ENCODE measurements at places on chromosomes 11 and 22.

DNA sequence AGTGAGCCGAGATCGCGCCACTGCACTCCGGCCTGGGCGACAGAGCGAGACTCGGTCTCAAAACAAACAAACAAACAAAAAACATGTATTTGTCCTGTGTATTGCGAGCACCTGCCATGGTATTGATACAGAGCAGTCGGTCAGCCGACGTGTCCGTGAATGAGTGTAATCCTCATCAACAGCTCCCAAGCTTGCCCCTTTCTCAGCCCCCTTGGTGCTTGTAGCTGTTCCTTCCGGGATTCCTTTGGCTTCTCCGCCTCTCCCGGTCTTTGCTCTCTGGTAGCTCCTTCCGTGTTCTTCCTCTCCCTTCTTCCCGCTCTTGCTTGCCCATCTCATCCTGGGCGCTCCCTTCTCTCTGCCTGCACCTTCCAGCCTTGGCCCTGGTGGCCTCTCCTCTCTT, 10.9 kb downstream of the ZNF74 start:
- DNase-seq, result no peak

DNA sequence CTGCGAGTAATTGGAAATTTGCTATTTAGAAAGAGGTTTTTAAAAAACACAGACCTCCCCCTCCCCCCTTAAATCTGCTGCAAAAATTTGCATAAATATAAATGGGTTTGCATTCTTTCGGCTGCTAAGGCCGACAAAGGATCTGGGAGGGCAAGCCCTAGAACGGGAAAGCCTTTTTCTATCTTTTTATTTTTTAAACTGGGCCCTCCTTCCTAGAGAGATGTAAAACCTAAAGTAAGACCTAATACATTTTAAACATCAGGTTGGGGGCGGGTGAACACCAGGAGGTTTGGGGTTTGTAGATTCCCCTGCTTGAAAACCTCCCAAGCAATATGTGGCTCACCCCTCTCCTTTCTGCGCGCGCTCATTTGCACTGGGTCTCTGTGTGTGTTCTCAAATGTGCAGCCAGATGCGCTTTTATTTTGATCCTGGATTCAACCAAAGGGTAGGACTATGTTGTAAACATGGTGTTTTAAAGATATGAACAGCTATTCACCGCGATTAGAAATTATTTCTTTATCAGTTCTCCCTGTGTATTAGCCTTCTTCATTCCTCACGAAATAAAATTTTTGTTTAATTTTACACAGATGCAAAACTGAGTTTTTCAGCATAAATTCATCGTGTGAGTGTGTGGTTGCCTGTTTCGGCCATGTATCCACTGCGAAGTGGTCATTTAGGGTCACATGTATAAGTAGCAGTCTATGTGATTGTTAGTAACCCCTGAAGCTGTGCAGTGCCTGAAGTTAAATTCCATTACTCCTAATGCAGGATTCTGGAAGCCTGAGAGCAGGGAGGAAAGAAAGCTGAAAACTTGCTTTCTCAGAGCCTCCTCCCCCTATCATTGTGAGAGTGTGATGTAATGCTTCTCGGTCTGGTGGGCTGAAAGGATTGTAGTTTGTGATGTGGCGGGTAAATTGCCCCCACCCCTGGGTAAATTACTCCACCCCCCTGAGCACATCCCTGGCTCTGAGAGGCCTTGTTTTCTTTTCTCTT, 988 bp downstream of the TNRC6B start:
- peak; percentile 86 for DNase-seq

GRCh38 chr22:40668611-40669411, 10.5 kb upstream of the MCHR1 start:
- DNase-seq, result peak; percentile 78

- DNase-seq, result no peak
These were observed 100.6 kb downstream of the WNT7B start for GRCh38 chr22:45876136-45877035.

GRCh38 chr11:67483831-67484665, 1.2 kb downstream of the AIP start:
- no peak for DNase-seq

All from fibroblast of skin of scalp (primary cell).